ENCODE measurements at places on chromosomes 11 and 22.

- no peak for DNase-seq
Measured at GRCh38 chr11:11533057-11533456, 88.7 kb downstream of the GALNT18 start.

GRCh38 chr11:123527947-123528346, 97.9 kb downstream of the GRAMD1B start:
- no peak for DNase-seq

DNA sequence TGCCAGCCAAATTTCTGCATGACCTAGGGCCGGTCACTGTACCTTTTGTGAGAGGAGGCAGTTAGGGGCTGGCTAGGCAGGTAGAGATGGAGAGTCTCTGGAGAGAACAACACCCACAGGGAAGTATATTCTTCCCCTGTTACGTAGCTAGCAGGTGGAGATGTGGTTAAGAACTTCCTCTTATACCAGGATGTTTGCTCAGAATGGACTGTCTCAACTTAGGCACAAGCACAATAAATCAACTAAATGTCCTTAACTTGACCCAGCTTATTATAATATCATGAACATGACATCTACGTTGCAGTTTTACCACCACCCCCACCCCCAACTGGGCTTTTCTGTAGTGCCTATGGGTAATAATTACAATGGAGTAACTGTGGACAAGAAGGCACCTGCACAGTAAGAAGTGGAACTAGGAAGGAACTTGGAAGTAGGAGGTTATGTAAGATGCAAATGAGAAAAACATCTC, 60.7 kb upstream of the MPEG1 start:
- DNase-seq, result peak; percentile 82

DNA sequence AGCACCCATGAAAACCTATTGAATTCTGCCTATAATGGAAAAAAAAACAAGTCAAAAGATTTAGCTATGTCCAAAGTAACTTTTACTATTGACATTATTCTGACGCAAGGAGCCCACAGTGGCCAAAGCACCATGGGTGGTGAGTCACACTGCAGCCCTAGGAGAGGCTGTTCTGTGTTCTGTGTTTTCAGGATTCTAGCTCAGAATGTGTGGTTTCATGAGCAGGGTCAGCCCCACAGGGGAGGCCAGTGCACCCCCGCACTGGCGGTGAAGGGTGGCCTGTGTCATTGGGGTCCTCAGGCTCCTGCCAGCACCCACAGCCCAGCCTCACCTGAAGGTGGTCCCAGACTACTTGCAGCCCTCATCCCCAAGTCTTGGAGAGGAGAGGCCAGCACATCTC, 112.2 kb downstream of the BRD1 start:
- no peak for DNase-seq

DNA sequence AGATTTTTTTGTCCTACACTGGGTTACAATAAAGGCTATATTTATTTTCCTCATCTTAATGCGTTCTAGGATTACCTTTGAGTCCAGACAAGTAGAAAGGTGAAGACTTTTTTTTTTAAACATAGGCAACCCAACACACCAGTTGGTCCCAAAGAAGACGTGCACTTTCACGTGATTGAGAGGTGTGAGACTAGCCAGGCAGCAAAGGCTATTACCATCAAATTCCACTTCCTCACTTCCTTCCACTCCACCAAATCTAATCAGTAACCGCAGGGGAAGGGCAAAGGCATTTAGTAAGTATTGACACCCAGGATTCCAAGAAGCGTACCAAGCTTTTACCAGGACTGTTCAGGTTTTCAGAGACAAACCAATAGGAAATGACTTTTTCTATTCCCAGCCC, 109.3 kb downstream of the APIP start:
- DNase-seq, result no peak

DNA sequence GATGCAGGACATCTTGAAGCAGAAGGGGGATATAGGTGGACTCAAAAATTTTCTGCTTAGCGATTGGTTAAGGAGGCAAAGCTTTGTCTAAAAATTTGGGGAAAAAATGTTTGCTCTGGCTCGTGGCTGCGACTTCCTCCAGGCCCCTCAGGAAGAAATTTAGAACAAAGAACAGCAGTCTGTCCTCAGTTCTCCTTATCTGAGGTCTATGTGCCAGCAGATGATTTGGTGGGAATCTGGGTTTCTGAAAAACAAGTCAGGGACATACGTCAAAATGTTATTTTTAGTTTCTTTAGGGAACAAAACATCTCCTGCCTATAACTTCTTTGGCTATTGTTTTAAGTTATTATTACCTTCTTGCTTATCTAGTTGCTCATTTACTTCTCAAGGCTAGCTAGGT, 8.1 kb downstream of the OR6M1 start:
- DNase-seq, result no peak

- no peak for DNase-seq
Measured at GRCh38 chr22:46980392-46980791, 217.9 kb downstream of the TBC1D22A start.

- DNase-seq, result peak; percentile 89
Measured at GRCh38 chr11:114059278-114059983, at the start of gene ZBTB16. Gene ZBTB16, plus strand, starts transcription at chr11:114059711. Its CDS starts 3,590 bp downstream, at chr11:114063301.

- DNase-seq, result no peak
Measured at GRCh38 chr11:70091638-70092037, 13.5 kb downstream of the ANO1 start.

Measured in common myeloid progenitor, CD34-positive (primary cell).